ENCODE measurements at places on chromosomes 16 and 17. TPM values are rescaled to one million over a fixed set of nuclear protein-coding genes. Genes with fewer than 3 reads are reported as not detected.
A peak's percentile ranks its signal among the peaks of the same experiment; 100 is the strongest.

DNA sequence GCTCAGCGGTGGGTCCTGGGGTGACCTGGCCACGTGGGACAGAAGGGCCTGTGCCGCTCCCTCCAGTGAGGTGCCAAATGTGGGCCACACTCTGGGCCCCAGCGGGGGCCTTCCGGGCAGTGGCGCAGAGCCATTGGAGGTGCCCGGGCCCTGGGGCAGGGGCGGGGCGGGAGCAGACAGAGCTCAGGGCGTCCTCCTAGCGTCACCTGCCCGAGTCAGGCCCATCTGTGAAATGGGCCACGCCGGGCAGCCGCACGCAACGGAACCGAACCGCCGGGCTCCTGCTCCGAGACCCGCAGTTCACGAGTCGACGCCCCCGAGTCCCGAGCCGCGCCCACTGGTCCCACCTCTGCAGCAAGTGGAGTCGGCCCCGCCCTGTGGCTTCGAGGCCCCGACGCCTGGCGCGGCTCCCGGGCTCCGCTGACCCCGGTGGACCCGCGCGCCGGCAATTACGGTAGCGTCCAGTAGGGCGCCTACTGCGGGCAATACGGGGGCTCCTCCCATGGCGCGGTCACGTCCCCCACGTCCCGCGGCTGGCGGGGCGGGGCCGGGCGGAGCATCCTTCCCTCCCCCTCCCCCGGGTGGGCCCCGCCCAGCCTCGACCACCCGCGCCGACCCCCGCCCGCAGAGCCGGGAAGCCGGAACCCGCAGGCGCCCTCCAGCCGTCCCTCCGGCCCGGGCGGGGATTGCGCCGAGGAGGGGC lies 1.9 kb downstream of the SLC16A3 start:
- DNase-seq: peak; percentile 88

DNA sequence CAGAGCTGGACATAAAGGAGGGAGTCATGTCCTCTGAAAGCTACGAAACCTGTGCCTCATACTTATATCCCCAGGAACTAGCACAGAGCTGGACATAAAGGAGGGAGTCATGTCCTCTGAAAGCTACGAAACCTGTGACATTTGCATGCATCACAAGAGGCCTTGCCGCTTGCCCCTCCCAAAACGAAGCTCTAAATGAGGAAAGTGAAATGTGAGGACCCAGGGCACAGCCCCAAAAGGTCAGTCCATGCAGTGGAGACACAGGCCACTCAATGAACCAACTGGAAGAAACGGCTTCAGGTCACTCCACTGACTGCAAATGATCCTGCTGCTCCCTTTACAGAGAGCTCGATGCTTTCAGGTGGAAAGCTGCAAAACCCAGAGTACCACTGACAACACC lies 38.3 kb downstream of the COG7 start:
- no peak for DNase-seq

GRCh38 chr17:48626245-48627117 lies at the start of gene HOXB9:
Gene HOXB9, minus strand, starts transcription at chr17:48626358. Its CDS starts 89 bp downstream, at chr17:48626269.
- peak; percentile 67 for DNase-seq

GRCh38 chr17:63382826-63383225 lies 63.3 kb downstream of the CYB561 start:
- DNase-seq: no peak

GRCh38 chr17:28985950-28986713 lies 19.7 kb downstream of the SEZ6 start:
- DNase-seq: no peak

DNA sequence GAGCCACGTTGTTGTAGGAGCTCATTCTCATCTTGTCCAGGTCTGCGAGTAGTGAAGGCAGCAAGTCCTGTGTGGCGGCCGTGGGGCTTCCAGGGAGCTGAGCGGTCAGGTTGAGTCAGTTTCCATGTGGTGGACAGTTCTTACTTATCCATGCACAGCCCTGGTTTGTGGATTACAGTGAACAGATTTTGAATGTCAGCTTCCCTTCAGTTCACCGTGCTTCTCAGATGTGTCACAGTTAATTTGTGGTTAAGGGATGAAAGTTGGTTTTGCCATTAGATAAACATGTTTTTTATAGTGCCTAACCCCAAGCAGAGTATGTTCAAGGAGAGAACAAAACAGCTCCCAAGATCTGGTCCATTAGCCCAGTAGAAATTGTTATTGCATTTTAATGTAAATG lies 103.1 kb downstream of the RPTOR start:
- DNase-seq: peak; percentile 91

- no peak for DNase-seq
These were observed 106.7 kb downstream of the TOX3 start for GRCh38 chr16:52440248-52440647.

DNA sequence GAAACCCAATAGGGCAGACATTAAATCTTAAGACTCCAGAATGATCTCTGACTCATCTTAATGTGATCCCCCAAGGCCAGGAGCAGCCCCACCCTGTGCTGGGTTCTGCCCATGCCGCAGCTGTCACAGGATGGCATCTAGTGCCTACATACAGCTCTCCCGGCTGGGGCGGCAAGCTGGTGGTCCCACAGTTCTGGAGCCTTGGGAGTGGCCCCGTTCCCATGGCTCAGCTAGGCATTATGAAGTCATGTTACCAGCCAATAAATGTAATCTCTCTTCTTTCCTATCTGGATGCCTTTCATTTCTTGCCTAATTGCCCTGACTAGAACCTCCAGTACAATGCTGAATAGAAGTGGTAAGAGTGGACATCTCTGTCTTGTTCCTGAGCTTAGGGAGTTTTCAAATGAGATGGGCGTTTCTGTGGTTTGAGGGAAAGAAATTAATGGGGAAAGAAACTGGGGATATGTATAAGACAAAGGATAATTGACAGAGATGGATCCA lies 95.7 kb upstream of the DNAH17 start:
- peak; percentile 95 for DNase-seq

- DNase-seq: no peak
These were observed 4.7 kb downstream of the DLX3 start for GRCh38 chr17:49990331-49990730.

DNA sequence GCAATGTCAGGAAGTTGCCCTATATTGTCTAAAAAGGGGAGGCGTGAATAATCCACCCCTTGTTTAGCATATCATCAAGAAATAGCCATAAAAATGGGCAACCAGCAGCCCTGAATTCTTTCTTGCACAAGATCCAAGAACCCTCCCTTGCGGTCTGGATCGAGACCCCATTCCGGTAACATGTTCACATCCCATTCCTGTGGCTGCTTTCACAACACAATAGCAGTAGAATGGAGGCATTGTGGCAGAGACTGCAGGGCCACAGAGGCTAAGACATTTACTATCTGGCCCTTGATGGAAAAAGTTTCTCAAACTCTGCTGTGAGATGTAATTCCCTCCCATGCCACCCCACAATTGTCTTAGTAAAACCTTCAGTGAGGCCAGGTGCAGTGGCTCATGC lies 73.2 kb downstream of the RMI2 start:
- DNase-seq: no peak

DNA sequence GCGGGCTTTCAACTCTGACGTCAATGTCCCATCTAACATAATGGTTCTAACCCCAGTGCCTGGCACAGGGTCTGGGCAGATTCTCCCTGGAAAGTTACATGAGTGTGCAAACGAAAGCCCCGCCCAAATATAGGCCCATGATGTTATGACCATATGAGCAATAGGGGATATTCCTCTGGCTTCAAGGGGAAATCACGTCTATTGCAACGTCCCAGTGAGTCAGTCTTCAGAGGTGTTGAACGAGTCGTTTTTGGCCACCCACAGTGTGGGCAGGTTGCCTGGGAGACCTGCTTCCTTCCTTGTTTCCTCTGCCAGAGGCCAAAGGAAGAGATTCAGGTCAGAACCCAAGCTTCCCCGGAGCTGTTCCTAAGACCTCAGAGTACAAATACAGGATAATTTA lies 30.3 kb downstream of the PIK3R5 start:
- DNase-seq: no peak

- DNase-seq: no peak
These were observed 2.3 kb downstream of the CSF3 start for GRCh38 chr17:40017422-40018080.

- DNase-seq: no peak
These were observed 10.8 kb upstream of the JPT2 start for GRCh38 chr16:1667271-1667670.

DNA sequence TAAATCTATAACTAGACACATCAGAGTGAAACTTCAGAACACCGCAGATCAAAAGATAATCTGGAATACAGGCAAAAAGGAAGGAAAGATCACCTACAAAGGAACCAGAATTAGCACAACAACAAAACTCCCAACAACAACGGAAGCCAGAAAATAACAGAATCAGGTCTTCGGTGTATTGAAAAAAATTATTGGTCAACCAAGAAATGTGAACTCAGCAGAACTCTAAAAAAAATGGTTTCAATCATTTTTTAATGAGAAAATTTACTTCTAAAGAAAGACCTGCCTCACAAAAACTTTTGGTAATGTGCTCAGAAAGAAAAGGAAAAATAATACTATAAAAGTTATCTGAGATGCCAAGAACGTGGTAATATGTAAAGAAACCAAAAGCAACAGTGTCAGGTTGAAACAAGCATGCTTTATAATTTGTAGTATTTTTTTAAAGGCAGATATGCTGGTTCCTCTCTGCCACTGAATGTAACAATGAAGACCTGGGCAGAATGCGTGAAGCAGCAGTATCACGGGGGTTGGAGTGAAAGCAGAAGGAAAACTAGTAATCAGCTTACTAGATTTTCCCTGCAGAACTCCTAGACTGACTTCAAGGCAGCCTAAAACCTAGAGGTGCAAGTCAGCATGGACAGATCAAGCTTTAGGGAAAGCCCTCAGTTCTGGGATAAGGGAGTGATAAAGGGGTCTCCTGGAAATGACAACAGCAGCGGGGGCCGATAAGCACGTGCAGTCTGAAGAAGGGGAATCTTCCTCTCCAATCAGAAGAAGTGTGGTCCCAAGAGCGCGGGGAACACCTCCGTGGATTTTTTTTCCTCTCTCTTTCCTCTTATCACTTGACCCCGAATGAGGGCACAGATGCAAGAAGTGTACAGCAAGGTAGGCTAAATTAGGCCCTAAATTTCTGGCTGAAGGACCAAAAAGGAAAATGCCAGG lies 80.9 kb upstream of the TEKT1 start:
- DNase-seq: no peak

- DNase-seq: no peak
These were observed 1.1 kb downstream of the CCL3 start for GRCh38 chr17:36088670-36089338.

DNA sequence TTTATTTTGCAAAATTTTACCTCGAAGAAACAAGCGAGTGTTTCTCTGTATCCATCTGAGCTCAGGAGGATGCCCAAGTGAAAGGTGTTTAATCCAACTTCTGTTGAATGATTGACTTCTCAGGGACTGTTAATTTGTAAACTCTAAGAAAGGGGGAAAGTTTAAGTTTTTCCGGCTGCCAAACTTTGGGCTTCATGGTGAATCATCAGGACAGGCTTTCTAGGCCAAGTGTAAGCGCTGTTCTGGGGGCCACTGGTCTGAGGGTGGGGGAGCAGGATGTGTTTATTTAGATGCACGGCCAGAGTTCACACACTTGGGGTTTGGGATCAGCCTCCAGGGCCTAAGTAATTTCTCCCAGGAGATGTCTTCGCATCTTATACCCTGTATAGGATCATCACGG lies 110.4 kb downstream of the PITPNC1 start:
- no peak for DNase-seq

DNA sequence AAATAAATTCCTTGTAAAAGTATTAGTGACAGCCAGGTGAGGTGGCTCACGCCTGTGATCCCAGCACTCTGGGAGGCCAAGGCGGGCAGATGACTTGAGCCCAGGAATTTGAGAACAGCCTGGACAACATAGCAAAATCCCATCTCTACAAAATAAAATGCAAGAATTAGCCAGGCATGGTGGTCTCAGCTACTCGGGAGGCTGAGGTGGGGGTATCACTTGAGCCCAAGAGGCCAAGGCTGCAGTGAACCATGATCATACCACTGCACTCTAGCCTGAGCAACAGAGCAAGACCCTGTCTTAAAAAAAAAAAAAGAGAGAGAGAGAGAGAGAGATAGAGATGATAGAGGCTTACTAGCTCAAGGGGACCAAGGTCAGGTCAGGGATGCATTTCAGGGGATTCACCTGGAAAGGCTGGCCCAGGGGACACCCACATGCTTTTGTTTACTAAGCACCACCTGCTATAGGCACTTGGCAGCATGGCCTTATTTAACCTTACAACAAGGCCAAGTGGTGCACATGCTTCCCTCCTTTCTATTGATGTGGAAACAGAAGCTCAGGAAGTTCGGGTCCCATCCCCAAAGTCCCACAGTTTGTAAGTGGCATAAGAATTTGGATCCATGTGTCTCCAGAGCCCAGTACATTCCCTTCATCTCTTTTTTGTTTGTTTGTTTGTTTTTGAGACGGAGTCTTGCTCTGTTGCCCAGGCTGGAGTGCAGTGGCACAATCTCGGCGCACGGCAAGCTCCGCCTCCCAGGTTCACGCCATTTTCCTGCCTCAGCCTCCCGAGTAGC lies 12.4 kb upstream of the SRCIN1 start:
- DNase-seq: no peak

GRCh38 chr17:53635444-53635843 lies 187.3 kb upstream of the KIF2B start:
- DNase-seq: no peak

DNA sequence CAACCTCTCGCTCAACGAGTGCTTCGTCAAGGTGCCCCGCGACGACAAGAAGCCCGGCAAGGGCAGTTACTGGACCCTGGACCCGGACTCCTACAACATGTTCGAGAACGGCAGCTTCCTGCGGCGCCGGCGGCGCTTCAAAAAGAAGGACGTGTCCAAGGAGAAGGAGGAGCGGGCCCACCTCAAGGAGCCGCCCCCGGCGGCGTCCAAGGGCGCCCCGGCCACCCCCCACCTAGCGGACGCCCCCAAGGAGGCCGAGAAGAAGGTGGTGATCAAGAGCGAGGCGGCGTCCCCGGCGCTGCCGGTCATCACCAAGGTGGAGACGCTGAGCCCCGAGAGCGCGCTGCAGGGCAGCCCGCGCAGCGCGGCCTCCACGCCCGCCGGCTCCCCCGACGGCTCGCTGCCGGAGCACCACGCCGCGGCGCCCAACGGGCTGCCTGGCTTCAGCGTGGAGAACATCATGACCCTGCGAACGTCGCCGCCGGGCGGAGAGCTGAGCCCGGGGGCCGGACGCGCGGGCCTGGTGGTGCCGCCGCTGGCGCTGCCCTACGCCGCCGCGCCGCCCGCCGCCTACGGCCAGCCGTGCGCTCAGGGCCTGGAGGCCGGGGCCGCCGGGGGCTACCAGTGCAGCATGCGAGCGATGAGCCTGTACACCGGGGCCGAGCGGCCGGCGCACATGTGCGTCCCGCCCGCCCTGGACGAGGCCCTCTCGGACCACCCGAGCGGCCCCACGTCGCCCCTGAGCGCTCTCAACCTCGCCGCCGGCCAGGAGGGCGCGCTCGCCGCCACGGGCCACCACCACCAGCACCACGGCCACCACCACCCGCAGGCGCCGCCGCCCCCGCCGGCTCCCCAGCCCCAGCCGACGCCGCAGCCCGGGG lies 1.3 kb downstream of the FOXC2 start:
- peak; percentile 68 for DNase-seq

GRCh38 chr17:58383892-58384462 lies 32.0 kb upstream of the SUPT4H1 start:
- DNase-seq: no peak

TCAP gene
- 10.1 TPM for total RNA-seq

DUSP14 gene
- 80.2 TPM for total RNA-seq

SEZ6 gene
- total RNA-seq: 0.16 TPM

SOST gene
- total RNA-seq: not detected

ARL5C gene
- total RNA-seq: not detected

IGF2BP1 gene
- 6.7 TPM for total RNA-seq

DNAI2 gene
- total RNA-seq: not detected

C16orf86 gene
- 11.6 TPM for total RNA-seq

CD68 gene
- 9.1 TPM for total RNA-seq
